ENCODE measurements at places on chromosomes 3 and 15. TPM values are rescaled to one million over a fixed set of nuclear protein-coding genes. Genes with fewer than 3 reads are reported as not detected.
A peak's percentile ranks its signal among the peaks of the same experiment; 100 is the strongest.

- peak; percentile 81 for DNase-seq
Measured at GRCh38 chr15:40285151-40285550, 2.3 kb upstream of the ANKRD63 start.

Gene SNTN
- 41.4 TPM for total RNA-seq

Gene NPAP1
- total RNA-seq = 0.34 TPM

- no peak for DNase-seq
Measured at GRCh38 chr15:70589221-70589620, 174.1 kb downstream of the UACA start.

Gene CYP1A1
- 1.00 TPM for total RNA-seq

Gene LRRC34
- total RNA-seq = 17.5 TPM

Gene PLA2G4E
- not detected for total RNA-seq

Gene ISLR2
- total RNA-seq = 10.2 TPM

Gene EPHA6
- total RNA-seq = 1.3 TPM

Gene EFCC1
- 5.2 TPM for total RNA-seq

DNA sequence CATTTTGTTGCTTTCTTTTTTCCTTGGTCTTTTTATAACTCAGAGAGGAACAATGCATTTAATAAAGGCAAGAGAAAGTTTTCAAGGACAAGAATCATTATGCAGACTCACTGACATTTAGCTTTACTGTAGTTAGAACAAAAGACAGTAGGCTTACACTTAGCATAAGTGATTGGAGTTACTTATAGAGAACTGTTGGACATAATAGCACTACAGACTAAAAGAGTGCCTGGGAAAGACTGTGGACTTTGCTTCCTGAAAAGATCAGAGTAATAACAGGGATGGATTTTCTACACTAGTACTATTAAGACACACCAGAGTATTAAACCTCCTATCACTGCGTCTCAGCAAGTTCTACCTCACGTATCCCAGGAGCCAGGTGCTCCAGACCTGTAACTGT is 39.3 kb upstream of the SPRED1 start:
- no peak for DNase-seq

GRCh38 chr15:38430106-38430760 is 23.7 kb upstream of the FAM98B start:
- DNase-seq = no peak
